Mesendoderm (in vitro differentiated cells): ENCODE measurements at places on chromosomes 3 and 15.

DNA sequence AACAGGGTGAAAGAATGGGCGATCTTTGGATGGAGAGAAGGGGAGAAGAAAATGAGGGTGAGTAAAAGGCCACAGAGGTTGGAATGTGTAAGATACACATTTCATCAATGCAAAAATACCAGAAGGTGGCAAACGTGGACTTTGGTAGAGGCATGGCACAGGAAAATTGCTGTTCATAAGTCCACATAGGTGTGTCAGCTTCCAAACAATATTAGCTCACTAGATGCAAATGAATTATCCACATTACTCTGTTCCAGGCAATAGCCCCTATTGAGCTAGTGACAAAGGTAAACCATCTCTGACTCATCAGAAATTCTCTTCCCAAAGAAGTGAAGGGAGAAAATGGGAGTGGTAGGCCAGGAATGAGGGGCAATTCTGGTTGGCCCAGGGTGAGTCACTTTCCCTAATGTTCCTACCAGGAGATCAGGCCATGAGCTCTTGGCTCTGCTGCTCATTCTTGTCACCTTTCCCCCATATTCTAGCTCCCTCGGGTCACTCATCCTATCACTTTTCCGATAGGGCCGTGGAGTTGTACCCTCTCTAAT is 19.9 kb downstream of the ACKR2 start:
- H3K36me3 ChIP-seq, result no peaks in the 10 kb centered on the region
- no peaks in the 10 kb centered on the region for H3K4me1 ChIP-seq
- no peaks in the 10 kb centered on the region for H3K27me3 ChIP-seq
- H3K4me3 ChIP-seq, result no peak overlapping the region
- peak; percentile 63 for DNase-seq

GRCh38 chr3:66495668-66496045 is 5.2 kb downstream of the LRIG1 start:
- no peak overlapping the region for H3K4me3 ChIP-seq
- no peaks in the 10 kb centered on the region for H3K36me3 ChIP-seq
- H3K4me1 ChIP-seq, result peaks cover 24% of the 10 kb centered on the region
- DNase-seq, result no peak
- H3K27ac ChIP-seq, result no peak overlapping the region

DNA sequence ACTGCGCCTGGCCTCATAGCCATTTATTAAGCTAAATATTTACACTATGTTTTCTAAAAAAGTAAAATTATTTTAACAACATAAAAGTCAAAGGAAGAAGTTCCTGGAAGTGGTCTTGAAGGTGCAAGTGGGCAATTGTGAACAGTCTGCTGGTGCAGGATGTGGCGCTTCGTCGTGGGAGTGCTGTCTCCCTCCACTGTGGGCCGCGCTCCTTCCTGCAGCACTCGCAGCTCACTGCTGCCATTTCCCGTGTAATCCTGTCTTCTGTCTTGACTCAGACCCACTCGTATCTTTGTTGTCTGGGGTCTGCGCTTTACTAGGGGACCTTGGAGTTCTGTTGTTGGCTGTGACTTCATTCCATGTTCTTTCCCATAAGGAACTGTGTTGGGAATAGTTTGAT is 56.3 kb downstream of the APBA2 start:
- no peak for DNase-seq
- H3K4me1 ChIP-seq, result no peaks in the 10 kb centered on the region
- no peaks in the 10 kb centered on the region for H3K36me3 ChIP-seq

DNA sequence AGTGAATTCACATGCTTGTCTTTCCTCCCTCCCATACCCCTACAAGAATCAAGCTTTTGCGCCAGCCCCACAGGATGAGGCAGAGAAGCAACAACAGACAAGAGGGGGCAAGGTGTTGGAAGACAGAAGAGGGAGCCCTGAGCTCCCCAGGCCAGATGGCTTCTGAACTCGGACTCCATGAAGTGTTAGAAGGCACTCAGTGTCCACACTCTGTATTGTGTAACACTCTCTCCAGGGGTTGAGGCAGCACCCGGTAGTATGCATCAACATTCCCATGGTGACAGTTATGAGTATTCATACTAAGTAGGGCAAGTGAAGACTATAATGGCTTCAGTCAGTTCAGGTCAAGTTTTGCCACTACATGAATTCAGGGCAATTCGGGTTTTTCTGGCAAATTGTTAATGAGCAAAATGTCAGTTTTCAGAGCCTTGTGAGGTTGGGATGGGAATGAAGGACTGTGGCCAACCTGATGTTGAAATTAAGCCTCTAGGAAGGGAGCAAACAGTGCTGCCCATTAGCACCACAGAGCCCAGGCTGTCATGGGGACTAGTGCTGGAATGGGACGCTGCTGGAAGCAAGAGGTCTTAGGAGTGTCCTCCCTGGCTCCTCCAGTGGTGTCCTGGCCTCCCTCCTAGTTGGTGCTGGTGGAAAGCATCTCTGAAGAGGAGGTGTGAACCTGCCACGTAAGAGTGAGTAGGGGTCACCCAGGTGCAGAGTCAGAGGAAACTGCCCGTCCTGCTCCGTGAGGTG is 79.4 kb downstream of the KLF15 start:
- DNase-seq, result no peak
- H3K4me3 ChIP-seq, result no peak overlapping the region
- no peak overlapping the region for H3K27ac ChIP-seq
- no peaks in the 10 kb centered on the region for H3K36me3 ChIP-seq

DNA sequence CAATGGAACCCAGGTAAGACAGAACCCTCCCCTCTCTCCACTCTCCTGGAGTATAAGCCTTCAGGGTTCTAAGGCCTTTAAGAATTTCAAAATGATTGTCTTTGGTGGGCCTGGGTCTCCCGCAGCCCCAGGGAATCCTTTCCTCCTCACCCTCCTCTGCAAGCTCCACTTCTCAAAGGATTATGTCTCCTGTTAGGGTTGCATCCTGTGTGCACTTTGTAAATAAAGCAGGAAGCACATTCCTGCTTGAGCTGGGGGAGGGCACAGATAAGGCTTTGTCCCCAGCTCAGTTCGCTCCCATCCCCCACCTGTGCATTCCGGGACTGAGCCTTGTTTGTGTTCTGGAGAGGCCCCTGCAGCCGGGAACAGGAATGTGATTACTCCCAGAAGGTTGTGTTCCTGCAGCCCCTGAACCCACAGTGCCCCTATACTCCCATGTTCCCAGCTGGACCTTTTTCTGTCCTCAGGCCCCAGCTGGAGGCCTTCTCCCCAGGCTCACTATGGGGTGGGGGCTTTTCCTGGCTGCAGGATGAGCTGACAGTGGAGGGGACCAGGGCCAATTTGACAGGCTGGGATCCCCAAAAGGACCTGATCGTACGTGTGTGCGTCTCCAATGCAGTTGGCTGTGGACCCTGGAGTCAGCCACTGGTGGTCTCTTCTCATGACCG is 9.5 kb downstream of the TYRO3 start:
- no peaks in the 10 kb centered on the region for H3K27me3 ChIP-seq
- H3K4me1 ChIP-seq, result peaks cover 38% of the 10 kb centered on the region
- H3K4me3 ChIP-seq, result no peak overlapping the region

DNA sequence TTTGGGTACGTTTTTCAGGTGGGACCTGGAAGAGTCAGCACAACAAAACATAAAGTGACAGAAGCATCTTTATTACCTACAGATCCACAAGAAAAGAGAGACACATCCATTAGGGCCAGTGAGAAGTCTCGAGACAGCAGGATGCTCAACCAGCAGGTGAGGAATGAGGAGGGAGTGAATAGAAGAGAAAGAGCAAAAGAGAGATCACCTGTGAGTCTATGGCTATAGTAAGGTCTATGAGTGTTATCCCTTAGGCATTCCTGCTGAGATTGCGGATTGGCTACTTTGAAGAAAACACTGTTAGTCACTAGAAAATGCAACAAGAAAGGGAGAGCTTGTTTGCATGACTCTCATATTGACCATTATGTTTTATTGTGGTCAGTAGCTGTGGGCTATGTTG is 1556.2 kb upstream of the GBE1 start:
- peak; percentile 42 for DNase-seq
- no peak overlapping the region for H3K4me3 ChIP-seq
- H3K27ac ChIP-seq, result no peak overlapping the region

DNA sequence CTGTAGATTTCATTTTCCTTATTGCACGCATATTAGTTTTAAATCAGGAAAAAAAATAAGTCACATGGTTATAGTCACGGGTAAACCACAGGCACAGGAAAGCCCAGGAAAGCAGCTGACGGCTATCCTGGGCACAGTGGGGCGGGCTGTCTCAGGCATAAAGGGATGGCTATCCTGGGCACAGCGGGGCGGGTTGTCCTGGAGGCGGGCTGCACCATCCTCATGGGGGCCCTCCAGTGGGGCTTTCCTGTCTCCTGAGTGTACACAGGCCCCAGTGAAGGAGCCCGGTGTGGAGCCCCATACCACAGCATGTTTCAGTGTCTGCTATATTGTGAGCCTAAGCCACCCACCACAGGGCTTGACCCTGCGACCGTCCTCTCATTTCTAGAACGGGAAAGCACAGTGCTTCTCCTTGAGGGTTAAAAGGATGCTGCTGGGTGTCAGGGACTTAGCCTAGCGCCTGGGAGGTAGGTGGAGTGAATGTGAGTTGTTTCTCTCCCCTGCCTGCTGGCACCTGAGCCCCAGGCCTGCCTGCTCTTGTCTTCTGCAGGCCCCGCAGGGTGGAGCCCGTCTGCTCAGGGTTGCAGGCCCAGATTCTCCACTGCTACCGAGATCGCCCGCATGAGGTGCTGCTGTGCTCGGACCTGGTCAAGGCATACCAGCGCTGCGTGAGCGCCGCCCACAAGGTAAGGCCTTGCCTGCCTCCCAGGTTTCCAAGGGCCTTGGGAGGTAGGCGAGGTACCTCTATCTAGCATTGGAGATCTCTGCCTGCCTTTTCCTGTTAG is 25.9 kb upstream of the PLXNA1 start:
- H3K4me1 ChIP-seq, result no peaks in the 10 kb centered on the region
- no peaks in the 10 kb centered on the region for H3K27me3 ChIP-seq
- H3K27ac ChIP-seq, result no peak overlapping the region
- DNase-seq, result peak; percentile 45
- H3K4me3 ChIP-seq, result no peak overlapping the region
- no peaks in the 10 kb centered on the region for H3K36me3 ChIP-seq

GRCh38 chr15:93063796-93064690 is 25.0 kb downstream of the RGMA start:
- H3K36me3 ChIP-seq, result no peaks in the 10 kb centered on the region
- H3K4me3 ChIP-seq, result no peak overlapping the region
- DNase-seq, result no peak
- no peak overlapping the region for H3K27ac ChIP-seq
- peaks cover 3% of the 10 kb centered on the region for H3K4me1 ChIP-seq
- no peaks in the 10 kb centered on the region for H3K27me3 ChIP-seq

- H3K27ac ChIP-seq, result no peak overlapping the region
- no peak overlapping the region for H3K4me3 ChIP-seq
- DNase-seq, result no peak
- H3K36me3 ChIP-seq, result no peaks in the 10 kb centered on the region
- H3K27me3 ChIP-seq, result no peaks in the 10 kb centered on the region
- H3K4me1 ChIP-seq, result no peaks in the 10 kb centered on the region
These were observed 189.3 kb upstream of the SGO1 start for GRCh38 chr3:20375302-20375701.

DNA sequence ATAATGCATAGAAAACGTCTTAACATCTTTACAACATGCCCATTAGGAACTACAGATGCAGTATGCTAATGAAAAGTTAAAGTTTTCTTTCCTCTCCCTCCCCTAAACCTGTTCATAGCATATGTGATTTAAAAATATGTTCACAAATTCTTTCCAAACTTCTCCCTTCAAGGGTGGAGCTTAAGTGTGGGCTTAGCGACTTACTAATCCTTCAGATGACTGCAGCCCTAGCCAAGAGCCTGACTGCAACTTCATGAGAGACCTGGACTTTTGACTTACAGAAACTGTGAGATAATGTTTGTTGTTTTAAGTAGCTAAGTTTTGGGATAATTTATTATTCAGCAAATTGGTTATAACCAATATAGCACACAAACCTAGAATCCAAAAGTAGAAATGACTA is 22.0 kb upstream of the ANXA2 start:
- no peak overlapping the region for H3K27ac ChIP-seq
- H3K36me3 ChIP-seq, result no peaks in the 10 kb centered on the region
- DNase-seq, result no peak
- H3K4me1 ChIP-seq, result no peaks in the 10 kb centered on the region

GRCh38 chr15:34182942-34183341 is 27.0 kb downstream of the KATNBL1 start:
- H3K27me3 ChIP-seq, result no peaks in the 10 kb centered on the region
- no peaks in the 10 kb centered on the region for H3K4me1 ChIP-seq
- H3K27ac ChIP-seq, result no peak overlapping the region
- H3K4me3 ChIP-seq, result no peak overlapping the region
- no peaks in the 10 kb centered on the region for H3K36me3 ChIP-seq
- peak; percentile 90 for DNase-seq

DNA sequence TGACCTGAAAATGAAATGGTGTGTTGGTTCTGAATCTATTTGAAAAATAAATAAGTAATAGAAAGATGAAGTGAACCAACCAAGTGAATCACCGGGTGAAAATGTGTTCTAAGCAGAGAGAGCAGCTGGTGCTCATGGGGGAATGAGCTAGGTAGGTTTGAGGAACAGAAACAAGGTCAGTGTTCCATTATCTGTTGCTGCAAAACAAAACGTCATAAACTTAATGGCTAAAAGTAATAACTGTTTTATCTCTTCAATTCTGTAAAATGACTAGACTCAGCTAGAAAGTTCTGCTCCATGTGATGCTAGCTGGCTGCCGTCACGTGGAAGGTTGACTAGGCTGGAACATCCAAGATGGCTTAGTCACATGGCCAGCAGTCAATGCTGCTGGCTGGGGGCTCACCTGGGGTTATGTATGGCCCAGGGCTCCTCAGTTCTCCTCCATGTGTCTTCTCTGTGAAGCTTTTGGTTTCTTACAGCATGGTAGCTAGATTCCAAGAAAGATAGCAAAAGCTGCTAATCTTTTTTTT is 13.3 kb upstream of the SH3BP5 start:
- H3K27me3 ChIP-seq, result no peaks in the 10 kb centered on the region
- H3K4me1 ChIP-seq, result no peaks in the 10 kb centered on the region
- no peak overlapping the region for H3K27ac ChIP-seq
- no peak for DNase-seq
- H3K36me3 ChIP-seq, result no peaks in the 10 kb centered on the region
- no peak overlapping the region for H3K4me3 ChIP-seq

DNA sequence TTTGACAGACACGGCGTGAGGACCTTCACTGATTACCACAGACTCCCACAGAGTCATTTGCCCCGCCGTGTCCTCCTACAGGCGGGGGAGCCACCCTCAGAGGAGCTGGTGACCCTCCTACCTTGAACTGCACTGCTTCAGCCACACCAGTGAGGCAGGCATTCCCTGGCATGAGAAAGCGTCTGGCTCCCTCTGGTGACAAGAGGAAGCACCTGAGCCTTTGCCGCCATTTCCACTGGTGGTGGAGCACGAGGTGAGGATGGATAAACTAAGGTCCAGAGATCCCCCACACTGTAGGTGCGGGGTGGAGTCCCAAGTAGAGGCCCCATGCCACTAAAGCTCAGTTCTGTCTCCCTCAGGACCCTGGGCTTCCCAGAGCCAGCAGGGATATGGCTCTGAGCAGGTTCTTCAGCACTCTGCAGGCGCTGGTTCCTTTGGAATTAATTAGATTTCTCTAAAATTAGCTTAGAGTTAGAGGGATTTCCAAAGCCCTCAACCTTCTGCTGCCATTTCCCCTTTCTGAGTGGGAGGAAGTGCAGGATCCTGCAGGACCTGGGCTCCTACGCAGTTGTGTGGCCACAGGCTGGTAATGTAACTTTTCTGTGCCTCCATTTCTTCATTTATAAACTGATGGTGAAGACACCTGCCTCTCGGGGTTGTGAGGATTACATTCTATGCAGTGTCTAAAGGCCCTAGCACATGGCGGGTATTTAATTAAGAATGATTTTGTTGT is 224.0 kb downstream of the SLCO3A1 start:
- DNase-seq, result peak; percentile 88
- H3K36me3 ChIP-seq, result no peaks in the 10 kb centered on the region
- H3K4me3 ChIP-seq, result no peak overlapping the region
- no peaks in the 10 kb centered on the region for H3K27me3 ChIP-seq
- no peak overlapping the region for H3K27ac ChIP-seq
- H3K4me1 ChIP-seq, result peaks cover 7% of the 10 kb centered on the region
